Adipose tissue (tissue), 3 donors: ENCODE measurements at places on chromosomes 7 and 10. TPM values are rescaled to one million over a fixed set of nuclear protein-coding genes. Genes with fewer than 3 reads are reported as not detected.

RGR gene
- not detected for polyA plus RNA-seq

MSS51 gene
- 1.2 TPM for polyA plus RNA-seq

BHLHA15 gene
- not detected for polyA plus RNA-seq

LIPJ gene
- polyA plus RNA-seq, result 0.14 TPM

RBM20 gene
- 7.1 TPM for polyA plus RNA-seq

CAV2 gene
- 205 TPM for polyA plus RNA-seq

EPDR1 gene
- 11.0 TPM for polyA plus RNA-seq

HOXA7 gene
- 5.2 TPM for polyA plus RNA-seq

SNX10 gene
- 16.1 TPM for polyA plus RNA-seq

DENND11 gene
- 6.1 TPM for polyA plus RNA-seq

LIPN gene
- 0.49 TPM for polyA plus RNA-seq

HOXA11 gene
- polyA plus RNA-seq, result 4.3 TPM

PITX3 gene
- polyA plus RNA-seq, result 0.36 TPM

COL28A1 gene
- 0.51 TPM for polyA plus RNA-seq

KEL gene
- polyA plus RNA-seq, result not detected

MPP7 gene
- polyA plus RNA-seq, result 3.4 TPM
